ENCODE measurements at places on chromosomes 4 and X.
A peak's percentile ranks its signal among the peaks of the same experiment; 100 is the strongest.

DNA sequence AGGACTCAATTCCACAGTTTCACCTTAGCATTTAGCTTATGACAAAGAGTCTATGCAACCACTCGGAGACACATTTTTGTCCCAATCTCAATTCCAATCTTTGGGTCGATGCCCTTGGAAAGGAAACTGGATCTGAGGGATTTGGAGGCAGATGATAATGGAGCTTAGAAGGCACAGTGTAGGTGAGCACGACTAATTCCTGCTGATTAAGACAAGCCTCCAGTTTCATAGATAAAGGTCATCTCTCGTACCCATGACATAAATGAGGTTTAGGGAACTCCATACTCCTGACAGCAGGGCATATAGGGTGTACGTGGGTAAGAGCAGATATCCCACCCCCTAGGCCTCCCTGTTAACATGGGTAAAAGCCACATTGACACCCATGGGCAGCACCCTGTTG is 24.4 kb upstream of the ZNF718 start:
- no peak for DNase-seq

- DNase-seq = no peak
These were observed 4.1 kb downstream of the NOA1 start for GRCh38 chr4:56973336-56973735.

GRCh38 chrX:82218361-82218760 is 1016.5 kb downstream of the SH3BGRL start:
- DNase-seq = peak; percentile 5

- DNase-seq = no peak
These were observed 665.3 kb downstream of the STPG2 start for GRCh38 chr4:97477974-97478373.

DNA sequence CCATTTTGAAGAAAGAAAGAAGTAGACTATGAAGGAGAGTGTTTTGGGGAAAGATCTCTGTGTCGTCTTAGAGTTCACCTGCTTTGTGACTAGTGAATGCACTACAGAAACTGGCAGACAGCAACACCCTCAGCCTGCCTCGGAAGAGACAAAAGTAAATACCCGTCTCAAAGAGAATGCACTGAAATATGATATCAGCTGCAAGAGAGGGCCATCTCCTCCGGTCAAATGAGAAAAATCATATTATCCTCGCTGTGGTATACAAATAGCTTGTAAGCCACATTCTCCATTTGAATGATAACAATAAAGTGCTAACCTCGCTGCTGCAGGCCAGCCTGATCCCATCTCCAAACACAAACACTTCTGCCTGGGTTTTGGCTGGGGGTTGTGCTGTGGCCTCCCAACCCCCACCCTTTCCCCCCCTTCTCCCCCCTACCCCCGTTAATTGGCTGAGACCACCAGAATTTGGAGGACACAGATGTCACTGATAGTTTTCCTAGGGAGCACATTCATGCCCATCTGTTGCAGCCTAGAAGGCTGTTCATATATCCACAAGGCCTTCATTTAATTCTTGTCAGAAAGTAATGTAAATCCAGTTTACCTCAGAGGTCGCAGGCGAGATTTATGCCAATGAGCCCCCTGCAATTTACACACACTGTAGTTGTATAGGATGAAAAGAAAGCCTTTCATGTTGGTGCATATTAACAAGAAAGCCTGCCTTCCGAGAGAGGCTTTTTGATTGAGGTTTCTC is 46.3 kb downstream of the ALPK1 start:
- no peak for DNase-seq

GRCh38 chr4:168509786-168510185 is 12.9 kb downstream of the PALLD start:
- DNase-seq = peak; percentile 45

DNA sequence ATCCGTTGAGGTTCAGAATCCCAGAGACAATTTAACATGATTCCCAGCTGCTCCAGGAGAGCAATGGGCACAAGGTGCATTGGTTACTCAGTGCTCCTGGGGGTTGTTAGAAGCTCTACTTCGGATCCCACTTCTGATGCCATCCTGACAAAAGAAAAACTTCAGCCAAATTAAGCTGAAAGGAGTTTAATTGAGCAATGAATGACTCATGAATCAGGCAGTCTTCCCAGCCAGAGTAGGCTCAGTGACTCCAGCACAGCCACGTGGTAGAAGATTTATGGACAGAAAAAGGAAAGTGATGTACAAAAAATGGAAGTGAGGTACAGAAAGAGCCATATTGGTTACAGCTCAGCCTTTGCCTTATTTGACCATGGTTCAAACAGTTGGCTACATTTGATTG is 95.7 kb downstream of the PWWP3B start:
- DNase-seq = no peak

DNA sequence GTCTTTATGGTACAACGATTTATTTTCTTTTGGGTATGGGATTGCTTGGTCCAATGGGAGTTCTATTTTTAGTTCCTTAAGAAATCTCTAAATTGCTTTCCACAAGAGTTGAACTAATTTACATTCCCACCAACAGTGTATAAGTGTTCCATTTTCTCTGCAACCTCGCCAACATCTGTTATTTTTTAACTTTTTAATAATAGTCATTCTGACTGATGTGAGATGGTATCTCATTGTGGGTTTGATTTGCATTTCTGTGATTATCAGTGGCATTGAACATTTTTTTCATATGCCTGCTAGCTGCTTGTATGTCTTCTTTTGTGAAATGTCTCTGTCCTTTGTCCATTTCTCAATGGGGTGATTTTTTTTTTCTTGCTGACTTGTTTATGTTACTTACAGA is 42.8 kb downstream of the UCHL1 start:
- DNase-seq = no peak

- DNase-seq = no peak
These were observed 53.5 kb upstream of the SMIM31 start for GRCh38 chr4:164700471-164700870.

GRCh38 chr4:104983615-104984179 is 163.0 kb upstream of the TET2 start:
- DNase-seq = no peak

DNA sequence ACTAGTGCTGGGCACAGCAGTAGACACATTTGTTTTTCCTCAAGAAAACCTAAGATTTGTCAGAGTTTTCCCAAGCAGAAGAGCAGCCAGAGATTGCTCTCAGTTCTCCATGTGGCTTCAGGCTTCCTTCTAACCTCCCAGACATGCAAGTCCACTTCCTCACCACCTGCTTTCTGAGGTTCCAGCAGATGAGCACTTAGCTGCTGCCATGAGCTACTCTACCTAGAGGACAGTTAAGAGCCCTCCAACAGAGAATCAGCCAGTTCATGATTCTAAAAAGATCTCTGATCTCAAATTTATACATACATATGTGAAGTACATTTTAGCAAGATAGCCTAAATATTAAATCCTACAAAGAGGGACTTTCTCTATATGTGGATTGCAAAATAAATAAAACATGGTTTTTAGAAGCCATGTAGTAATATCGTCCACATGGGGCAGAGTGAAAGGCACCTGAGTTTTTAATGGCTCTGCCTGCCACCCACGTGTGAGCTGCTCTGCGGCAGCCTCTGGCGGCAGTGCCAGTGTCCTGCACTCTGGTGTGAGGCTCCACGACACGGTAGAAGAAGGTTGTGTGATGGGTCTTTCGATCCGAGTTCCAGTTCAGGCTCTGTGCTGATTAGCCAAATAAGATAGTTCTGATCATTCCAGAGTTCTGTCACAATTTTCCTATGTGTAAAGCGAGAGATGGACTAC is 10.3 kb downstream of the CYP4V2 start:
- DNase-seq = peak; percentile 51

GRCh38 chrX:102808336-102808735 is 87.8 kb downstream of the GPRASP3 start:
- DNase-seq = no peak

DNA sequence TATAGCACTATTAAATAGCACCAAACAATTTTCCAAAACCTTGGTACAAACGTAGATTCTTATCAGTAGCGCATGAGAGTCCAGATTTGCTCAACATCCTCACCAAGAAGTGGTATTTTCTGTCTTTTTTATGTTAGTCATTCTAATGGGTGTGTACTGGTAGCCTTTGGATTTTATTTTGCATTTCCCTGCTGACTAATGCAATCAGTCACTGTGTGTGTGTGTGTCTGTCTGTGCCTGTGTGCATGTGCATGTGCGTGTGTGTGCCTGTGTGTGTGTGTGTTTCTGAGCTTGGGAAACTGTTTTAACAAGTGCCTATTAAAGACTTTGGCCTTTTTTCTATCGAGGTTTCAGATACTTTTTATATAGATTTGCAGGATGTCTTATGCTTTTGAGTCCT is 82.2 kb upstream of the MAGEA10 start:
- no peak for DNase-seq

DNA sequence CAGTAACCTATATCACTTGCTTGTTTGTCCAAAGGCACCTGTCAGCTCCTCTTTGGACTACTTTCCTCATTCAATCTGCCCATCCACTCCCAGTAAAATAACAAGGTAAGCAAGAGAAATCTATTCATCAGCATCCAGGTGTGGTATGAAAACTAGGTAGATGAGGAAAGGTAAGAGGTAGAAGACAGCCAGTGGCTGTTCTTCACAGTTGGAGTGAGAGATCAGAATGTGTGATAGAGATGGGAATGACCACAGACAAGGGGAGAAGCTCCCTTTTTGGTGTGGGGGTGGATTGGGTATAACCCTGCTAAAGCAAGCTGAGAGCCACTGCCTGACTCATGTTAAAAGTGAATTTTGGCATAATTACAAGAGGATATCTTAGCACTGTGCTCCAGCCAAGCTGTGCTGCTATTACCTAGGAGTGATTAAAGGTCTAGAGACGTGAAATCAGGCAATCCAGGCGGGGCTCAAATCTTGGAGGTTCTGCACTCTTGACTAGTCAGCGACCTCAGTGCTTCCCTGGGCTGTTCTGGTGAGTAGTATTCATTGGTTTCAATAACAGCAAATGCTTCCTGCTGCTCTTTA is 28.1 kb upstream of the RASL11B start:
- DNase-seq = no peak

- no peak for DNase-seq
These were observed 161.5 kb upstream of the GATB start for GRCh38 chr4:151922306-151922705.

DNA sequence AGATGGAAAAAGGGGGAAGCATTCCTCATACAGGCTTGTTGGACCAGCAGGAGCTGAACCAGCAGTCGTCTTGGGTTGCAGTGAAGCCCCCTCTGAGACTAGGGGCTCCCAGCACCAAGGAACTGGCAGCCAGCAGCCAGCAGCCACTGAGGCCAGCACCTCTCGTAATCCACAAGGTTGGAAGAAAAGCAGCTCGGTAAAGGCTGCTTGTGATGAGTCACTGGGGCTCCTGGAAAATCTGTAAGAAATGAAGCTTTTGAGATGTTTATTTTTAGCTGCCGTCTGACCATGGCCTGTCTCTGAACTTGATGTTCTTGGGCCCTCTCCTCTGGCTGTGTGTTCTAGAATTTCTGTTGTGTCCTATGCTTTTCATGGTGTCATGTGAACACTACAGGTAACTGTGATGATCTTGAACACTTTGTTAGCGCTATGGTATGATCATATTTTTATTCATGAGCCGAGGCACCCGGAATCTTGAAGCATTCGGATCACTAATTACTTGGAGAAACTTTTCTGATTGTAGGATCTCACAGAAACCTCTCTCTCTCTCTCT is 18.6 kb downstream of the CLCN4 start:
- DNase-seq = peak; percentile 64

GRCh38 chrX:153765138-153766079 is 1.4 kb downstream of the PLXNB3 start:
- no peak for DNase-seq

DNA sequence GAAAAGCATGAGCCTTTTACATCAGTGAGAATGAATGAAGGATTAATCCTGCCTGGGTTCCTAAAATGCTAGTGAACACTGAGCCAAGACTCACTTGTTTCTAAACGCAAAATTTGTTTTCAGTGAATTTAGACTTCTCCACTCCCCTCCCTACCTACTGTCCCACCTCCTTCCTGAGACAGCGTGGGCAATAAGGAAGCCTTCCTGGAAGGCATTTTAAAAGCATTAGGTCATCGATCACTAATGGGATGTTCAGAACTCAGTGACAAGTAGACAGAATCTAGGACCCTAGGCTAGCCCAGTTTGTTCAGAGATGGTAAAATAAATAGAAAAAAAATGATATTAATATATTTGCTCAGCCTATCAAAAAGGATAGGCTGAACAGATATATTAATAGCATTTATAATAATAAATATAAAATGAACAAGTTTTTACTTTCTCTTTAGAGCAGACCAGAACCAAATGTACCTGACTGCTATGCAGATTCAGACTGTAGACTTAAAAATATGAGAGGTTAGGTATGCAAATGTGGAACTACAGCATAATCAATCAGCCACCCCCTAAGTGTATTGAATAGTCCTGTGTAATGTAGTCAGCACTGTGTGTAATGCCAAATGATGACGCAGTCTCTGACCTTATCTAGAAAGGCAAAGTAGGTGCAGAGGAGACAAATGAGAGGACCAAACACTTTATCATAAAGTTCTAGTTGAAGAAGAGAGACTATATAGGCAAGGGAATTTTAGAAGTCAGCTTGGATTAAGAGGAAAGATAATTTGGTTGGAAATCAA is 331.1 kb downstream of the GPAT3 start:
- no peak for DNase-seq

DNA sequence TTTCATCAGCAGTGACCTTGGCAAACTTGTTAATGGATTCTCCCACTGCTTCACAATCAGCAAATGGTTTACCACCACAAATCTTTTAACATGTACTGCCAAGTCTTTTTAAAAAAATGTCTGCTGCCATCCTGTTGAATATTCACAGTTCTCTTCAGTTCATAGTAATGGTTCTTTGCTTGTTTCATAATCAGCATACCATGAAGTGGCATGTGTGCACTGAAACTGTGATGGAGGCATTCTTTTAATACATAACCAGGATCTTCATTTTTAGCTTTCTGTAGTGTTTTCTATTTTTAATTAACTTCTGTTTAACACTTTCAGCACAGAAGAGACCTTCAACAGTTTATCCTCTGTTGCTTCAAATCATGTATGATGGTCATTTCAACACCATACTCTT is 230.1 kb upstream of the ARSJ start:
- no peak for DNase-seq

DNA sequence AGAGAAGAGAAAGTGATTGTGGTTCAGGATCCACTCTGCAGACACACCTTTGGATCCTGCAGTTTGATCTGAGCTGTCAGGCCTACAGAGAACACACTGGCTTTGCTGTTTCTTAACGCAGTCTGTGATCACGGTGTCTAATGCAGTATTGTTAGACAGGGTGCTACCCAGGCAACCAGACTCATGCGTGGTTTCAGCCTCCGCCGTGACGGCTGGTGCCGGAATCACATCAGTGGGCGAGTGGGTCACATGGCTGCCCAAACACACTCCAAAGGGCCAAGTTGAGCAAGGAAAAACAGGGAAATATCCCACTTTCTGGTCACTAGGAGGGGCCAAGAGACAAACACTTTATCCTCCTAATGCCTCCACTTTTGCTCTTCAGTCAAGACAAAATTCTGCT is 27.5 kb downstream of the CCDC149 start:
- no peak for DNase-seq

DNA sequence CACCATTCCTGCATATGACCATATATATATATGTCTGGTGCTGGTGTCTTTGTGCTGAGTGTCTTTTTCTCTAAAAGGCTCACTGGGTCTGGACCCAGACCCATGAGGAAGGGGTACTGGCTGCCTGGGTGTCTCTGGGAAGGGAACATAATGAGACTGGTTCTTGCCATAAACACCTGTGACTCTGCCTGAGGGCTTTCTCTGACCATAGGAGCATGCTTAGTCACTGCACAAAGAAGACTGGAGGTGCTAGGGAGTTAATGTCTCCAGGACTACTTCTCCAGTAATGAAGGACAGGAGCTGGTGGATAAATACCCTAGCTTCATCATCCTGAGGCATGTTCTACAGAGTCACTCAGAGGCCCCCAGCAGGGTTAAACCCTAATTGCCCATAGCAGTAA is 47.1 kb upstream of the CASK start:
- no peak for DNase-seq
